ENCODE measurements at places on chromosomes 12 and 14. TPM values are rescaled to one million over a fixed set of nuclear protein-coding genes. Genes with fewer than 3 reads are reported as not detected.

GRCh38 chr14:57364659-57365450 is 25.5 kb upstream of the NAA30 start:
- H3K4me3 ChIP-seq: no peak overlapping the region
- no peaks in the 10 kb centered on the region for H3K27me3 ChIP-seq
- H3K36me3 ChIP-seq: no peaks in the 10 kb centered on the region
- no peak overlapping the region for H3K27ac ChIP-seq
- DNase-seq: no peak
- no peaks in the 10 kb centered on the region for H3K4me1 ChIP-seq

GRCh38 chr12:101021442-101021841 is 188.6 kb downstream of the SLC5A8 start:
- no peak overlapping the region for H3K27ac ChIP-seq
- H3K36me3 ChIP-seq: no peaks in the 10 kb centered on the region
- DNase-seq: no peak
- no peak overlapping the region for H3K4me3 ChIP-seq
- H3K27me3 ChIP-seq: no peaks in the 10 kb centered on the region

DNA sequence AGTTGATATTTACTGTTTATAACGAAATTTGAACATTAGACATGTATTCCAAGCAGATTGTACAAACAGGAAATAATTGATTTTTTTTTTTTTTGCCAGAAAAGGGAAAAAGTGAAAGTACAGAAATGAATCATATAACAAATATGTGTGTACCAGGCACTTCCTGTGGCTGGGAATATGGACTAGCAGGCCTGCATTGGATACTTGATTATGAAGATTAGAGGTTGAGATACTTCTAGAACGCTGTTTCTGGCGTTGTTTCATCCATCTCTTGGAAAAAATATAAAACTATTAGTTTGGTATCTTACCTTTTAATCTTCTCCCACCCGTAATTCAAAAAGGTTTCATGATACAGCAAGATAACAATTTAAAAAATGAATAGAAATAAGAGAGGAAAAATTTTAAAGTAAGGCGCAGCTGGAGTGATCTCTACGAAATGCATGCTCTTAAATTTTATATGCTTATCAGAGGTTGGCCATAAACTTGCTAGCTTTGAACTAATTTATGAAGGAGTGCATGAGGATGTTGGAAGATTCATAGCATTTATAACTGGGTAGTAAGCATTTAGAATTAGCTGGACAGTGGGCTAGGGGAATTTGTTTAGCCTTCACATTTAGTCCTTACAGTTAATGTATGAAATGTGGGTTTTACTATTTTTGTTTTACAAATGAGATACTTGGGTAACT is 90.8 kb downstream of the AEBP2 start:
- H3K27me3 ChIP-seq: no peaks in the 10 kb centered on the region
- no peak overlapping the region for H3K27ac ChIP-seq
- no peak for DNase-seq
- no peaks in the 10 kb centered on the region for H3K36me3 ChIP-seq
- no peak overlapping the region for H3K4me3 ChIP-seq

DNA sequence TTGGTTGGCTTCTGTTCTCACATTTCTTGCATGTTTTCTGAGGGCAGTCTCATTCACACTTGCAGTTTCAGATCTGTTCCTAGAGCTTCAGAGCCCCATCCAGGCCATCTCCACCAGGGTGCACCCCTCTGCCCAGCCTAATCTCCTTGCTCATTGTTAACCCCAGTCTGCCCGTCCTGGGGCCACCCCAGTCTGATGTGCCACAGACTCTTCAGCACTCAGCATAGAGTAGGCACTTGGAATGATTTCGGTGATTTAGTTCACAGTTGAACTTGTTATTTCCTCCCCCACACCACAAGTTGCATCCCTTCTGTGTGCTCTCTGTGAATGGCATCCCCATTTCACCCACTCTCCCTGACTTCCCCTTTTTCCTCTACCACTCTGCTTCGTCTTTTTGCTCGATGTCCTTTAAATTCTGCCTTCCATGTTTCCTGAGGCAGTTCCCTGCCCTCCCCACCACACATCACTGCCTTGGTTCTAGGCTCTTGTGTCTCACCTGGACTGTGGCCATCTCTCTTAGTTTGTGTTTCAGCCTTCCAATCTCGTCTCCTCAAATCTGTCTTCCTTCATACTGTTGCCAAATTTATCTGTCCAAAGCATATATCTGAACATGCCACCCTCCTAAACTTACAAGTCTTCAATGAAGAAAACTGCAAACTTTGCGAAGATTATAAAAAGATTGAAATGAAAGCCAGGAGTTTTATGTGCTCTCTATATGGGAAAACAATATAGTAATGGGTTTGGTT is 41.5 kb downstream of the ANO6 start:
- H3K4me1 ChIP-seq: peaks cover 67% of the 10 kb centered on the region
- no peak overlapping the region for H3K4me3 ChIP-seq
- H3K27ac ChIP-seq: peak overlapping the region; percentile 6
- no peaks in the 10 kb centered on the region for H3K36me3 ChIP-seq
- H3K27me3 ChIP-seq: no peaks in the 10 kb centered on the region
- DNase-seq: no peak

SCYL2 gene
- total RNA-seq: 51.8 TPM

Data from A673 (cell line).